Left lung (tissue), 14 donors: ENCODE measurements at places on chromosomes 5 and 9. TPM values are rescaled to one million over a fixed set of nuclear protein-coding genes. Genes with fewer than 3 reads are reported as not detected.

DNA sequence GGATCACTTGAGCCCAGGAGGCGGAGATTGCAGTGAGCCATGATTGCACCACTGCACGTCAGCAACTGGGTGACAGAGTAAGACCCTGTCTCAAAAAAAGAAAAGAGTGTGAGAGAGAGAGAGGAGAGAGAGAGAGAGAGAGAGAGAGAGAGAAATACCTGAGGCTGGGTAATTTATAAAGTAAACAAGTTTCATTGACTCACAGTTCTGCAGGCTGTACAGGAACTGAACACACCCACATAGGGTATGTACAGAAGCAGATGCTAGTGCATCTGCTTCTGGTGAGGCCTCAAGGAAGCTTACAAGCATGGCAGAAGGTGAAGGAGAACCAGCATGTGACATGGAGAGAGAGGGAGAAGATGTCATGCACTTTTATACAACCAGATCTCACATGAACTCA, 46.4 kb upstream of the CHD1 start:
- no peak for DNase-seq

- no peak for DNase-seq
Measured at GRCh38 chr5:76547242-76547890, 75.8 kb downstream of the F2RL2 start.

The RGS14 gene
- total RNA-seq = 14.2 TPM

The OR4F3 gene
- total RNA-seq = not detected
